ENCODE measurements at places on chromosomes 1 and 21.

DNA sequence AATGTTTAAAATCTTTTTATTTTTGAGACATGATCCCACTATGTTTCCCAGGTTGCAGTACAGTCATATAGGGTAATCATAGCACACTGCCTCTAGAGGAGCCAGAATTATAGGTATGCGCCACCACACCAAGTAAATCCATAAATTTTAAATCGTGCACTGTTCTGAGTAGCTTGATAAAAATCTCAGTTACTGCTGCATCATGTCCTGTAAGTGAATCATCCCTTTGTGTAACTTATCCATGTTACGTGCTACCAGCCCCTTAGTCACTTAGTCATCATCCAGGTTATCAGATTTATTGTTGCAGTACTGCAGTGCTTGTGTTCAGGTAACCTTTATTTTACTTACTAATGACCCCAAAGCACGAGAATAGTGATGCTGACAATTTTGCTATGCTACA is 1770.9 kb downstream of the BRINP3 start:
- no peak for DNase-seq

- no peak for DNase-seq
Observed at GRCh38 chr1:14866911-14867612, 268.6 kb downstream of the KAZN start.

DNA sequence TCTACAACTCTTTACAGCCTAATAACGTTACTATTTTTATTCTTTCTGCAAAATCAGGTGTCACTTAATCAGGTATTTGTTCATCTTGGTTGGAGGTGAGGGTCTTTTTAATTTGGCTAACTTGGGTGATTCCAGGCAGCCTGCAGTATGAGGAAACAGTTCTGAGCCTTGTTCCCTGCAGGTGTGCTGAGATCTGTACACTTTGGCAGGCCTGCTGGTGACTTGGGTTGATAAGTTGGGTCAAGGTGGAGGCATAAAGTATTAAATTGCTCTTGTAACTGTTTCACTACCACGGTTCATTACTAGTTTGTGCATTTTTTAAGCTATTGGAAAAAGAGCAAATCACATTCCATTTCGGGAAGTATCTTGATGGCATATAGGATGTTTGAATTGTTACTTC is 10.0 kb downstream of the MAP3K21 start:
- DNase-seq = no peak

DNA sequence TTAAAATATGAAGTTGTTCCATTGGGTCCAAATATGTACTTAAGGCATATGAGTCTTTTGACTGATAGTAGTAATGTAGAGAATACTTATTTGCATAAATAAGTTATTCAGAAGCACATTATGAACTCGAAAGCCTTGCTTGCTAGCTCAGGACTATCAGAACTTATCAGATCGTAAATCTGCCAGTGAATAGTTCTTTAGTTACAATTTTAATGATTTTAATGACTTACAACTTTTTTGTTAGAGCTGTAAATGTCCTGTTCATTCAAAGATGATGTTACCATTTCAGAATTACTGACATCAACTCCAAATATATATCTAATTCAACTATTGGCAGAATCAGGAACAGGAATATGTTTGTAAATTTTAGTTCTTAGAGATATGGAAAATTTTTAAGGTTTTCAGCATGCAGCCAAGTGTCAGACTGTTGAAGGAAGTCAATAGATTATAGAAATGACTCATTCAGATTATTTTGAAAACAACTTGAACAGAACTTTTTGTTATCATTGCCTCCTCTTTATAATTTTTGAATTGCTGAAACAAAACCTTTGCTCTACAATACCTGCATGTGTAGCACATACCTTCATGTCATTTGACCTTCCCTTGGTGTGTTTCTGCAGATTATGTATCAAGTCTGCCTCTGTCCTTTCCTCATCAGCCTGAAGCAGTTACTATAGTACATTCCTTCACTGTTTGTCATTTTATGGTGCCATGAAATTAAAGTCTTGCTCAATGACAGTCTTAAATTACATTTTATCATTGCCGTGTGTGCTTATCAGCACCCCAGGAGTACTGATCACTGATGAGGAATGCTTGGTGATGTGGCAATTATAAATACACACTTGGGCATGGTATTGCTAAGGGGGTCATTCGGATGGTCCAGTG is 44.9 kb downstream of the LRRC8D start:
- DNase-seq = no peak

GRCh38 chr21:26080211-26080610 is 90.4 kb downstream of the APP start:
- no peak for DNase-seq

DNA sequence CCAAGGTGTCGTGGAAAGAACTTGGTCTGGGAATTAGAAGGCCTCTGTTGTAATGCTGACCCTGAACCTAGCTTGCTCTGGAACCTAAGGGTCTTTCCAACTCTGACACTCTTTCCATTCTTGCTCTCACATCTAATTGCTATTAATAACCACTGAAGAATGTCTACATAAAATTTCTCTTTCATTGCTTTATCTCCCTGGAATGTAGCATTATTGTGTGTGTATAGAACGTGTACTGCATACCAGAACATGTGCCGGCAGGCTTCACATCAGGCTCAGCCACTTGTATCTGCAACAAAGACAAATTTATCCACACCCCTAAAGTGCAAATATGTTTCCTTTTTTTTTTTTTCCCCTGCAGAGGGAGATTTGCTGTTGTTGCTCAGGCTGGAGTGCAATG is 13.9 kb upstream of the LAX1 start:
- DNase-seq = no peak

- DNase-seq = no peak
Observed at GRCh38 chr21:45293726-45294401, 6.2 kb upstream of the POFUT2 start.

DNA sequence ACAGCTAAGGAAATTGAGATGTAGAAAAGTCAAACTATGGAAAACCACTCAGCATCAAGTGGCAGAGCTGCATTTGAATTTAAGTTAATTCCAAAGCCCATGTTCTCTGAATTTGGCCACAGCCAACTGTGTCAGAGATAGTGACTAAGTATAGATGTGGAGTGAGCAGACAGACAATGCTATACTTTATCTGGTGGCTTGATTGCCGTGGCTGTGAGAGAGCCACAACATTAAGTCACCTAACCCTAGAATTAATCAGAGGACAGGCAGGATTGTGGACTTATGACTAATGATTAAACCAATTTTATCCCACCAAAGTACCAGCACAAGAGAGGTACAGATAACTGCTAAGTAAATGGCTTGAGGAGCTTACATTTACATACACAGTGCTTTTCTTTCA is 209.8 kb downstream of the TPR start:
- no peak for DNase-seq

DNA sequence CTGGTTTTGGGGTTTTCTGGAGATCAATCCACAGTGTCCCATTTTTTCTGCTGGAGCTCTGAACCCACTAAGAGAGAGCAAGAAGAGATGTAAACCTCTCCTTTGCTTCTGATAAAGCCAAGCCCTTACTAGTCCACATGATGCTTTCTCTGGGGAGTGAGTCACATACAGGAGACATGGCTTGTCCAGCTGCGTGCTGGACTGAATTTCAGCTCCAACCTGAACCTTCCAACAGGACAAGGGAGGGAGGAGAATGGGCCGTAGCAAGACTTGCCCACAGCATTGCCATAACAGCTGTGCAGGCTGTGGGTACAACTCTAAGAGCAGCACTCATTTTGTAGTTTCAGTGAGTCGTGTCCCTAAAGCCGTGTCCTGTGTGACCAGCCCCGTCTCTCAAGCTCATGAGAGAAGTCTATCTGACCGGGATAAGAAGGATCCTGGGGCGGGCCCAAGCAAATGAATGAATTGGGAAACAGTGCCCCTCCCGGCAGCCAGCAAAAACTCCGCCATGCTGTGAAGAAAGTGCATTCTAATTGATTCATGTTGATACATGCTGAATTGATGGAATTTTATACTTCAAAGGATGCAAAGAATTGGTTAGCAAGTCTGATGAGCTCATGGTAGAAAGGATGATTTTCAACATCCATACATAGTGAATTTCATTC is 195.2 kb downstream of the GABPA start:
- no peak for DNase-seq

DNA sequence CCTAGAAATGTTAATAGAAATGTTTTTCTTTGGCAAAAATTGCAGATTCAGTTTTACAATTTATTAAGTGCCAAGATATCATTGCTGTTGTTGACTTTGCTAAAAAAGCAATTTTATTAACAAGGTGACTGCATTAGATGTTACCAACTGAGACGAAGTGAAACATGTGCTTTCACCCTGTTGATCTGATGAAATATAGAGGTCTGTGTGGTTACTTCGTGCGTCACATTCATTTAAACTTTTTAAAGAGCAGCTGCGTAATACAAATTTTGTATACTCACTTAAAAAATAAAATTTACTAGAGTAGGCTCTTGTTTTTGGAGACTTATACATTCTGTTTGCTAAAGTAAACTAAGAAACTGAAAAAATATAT is 465.7 kb downstream of the USP25 start:
- no peak for DNase-seq

GRCh38 chr1:24905979-24906720 is 23.9 kb downstream of the RUNX3 start:
- DNase-seq = no peak

GRCh38 chr1:116127848-116128540 is 16.8 kb downstream of the MAB21L3 start:
- no peak for DNase-seq

DNA sequence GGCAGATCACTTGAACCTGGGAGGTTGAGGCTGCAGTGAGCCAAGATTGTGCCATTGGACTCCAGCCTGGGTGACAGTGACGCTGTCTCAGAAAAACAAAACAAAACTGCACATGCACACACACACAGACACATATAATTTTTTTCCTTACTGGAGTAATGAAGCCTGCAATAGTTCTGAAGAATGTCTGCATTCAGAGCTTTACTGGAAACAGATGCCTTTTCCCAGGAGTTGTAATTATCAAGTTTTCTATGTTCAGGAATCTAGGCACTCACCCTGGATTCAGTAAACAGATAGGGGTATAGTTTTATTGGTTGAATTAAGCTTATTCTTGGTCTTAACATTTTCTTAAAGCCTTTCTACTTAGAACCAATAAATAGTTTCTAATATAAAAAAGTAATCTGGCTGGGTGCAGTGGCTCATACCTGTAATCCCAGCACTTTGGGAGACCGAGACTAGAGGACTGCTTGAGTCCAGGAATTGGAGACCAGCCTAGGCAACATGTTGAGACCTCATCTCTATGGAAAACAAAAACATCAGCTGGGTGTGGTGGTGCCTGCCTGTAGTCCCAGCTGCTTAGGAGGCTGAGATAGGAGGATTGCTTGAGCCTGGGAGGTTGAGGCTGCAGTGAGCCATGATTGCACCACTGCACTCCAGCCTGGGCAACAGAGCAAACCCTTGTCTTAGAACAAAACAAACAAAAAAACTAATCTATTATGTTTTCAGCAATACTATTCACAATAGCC is 15.8 kb downstream of the SPEN start:
- no peak for DNase-seq

DNA sequence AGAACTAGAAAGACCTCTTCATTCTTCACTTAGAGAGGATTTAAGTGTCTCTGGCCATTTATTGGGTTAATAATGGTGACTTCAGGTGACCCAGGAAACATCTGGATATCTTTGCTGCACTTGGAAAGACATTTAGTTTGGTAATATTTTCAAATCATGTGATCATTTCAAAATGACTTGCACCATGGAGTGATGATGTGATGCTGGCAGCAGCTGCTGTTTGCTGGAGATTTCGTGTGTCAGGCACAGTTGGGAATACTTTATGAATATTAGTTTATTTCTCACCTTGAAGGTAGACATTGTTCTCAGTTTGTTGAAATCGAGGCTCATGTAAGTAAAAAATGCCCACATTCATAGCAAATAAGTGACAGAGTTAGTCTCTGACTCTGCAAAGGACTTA is 236.0 kb downstream of the DISC1 start:
- DNase-seq = no peak

DNA sequence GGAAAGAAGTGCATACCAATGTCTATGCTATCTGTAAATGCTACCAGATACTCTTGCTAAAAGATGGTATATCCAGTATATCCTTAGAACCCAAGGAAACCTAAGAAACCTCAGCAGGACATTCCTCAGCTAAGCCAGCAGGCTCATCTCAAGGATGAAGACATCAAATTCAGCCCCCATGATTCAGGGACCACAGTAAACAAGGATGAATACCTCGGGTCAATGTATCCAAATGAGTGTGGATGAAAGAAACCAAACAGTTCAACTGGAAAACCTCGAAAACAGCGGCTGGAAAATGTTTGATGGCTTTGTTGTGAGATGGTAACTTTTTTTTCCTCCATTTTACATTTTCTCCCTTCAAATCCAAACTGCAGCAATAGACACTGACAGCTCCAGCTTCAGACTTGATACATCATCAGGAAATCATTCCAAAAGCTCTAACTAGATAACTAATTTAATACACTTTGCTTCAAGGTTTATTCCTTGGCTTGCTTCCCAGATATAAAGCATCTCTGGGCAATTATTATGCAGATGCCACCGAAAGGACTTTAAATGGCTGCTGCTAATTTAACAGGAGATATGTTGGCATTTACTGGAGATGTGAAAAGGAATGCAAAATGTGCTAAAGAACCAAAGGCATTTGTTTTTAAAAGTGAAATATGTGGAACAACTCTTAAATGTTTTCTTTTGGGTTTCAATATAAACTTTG is 73.6 kb downstream of the SMYD2 start:
- DNase-seq = no peak

DNA sequence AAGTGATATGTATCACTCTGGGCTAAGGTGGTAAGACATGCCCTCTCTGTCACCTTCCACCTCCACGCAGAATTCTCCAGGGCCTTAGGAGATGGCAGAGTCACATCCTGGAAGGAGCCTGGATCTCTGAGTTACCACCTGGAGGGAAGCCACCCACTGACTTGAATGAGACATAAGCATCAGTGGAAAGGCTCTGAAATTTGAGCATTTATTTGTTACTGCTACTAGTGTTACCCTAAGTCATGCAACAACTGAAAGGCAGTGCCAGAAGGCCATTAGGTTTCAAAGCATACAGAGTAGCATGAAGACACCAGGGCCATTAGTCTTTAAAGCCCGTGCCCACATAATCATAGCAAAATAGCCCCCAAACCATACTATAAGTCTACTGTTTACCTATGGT is 230.3 kb upstream of the IRF2BP2 start:
- no peak for DNase-seq

DNA sequence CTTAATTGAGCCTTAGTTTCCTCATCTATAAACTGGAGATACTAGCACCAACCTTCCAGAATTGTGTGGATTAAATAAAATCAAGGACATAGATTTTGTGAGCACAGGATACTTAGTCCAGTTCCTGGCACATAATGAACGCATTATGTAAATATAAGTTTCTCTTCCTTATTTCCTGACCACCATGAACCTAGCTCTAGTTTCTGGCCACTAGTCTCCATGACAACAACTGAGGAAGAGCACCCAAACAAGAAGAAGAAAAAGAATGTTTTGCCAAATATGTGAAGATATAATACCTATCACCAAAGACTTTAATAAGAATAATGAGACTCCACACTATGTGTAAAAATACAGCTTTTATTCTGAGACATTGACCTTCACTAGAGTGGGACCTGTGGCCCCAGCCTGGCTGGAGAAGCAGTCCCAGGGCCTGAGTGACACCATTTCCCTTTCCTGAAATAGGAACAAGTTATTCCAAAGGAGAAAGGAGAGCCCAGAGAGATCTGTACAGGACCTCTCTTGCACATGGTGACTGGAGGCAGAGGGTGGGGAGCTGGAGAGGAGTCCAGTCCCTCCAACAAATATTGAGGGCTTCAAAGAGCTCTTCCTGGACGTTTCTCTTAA is 940 bp upstream of the USF1 start:
- DNase-seq = no peak

Data from stimulated activated CD8-positive, alpha-beta memory T cell treated with anti-CD3 and anti-CD28 coated beads, Interleukin-15, amount 100 ng/mL, for 1 hour (primary cell).